ENCODE measurements at places on chromosomes 6 and 20.

DNA sequence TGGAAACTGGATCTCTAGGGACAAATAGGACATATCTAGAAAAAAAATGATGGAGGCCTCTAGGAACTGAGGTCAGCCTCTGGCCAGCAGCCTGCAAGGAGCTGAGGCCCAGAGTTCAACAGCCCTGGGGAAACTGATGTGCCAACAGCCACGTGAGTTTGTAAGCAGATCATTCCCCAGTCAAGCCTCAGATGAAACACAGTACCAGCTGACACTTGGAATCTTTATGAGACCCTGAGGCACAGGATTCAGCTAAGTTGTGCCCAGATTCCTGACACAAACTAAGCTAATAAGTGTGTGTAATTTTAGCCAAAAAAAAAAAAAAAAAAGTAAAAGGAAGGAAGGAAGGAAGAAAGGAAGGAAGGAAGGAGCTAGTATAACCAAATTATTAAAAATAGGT is 1059.8 kb upstream of the MAP3K7 start:
- DNase-seq, result no peak

DNA sequence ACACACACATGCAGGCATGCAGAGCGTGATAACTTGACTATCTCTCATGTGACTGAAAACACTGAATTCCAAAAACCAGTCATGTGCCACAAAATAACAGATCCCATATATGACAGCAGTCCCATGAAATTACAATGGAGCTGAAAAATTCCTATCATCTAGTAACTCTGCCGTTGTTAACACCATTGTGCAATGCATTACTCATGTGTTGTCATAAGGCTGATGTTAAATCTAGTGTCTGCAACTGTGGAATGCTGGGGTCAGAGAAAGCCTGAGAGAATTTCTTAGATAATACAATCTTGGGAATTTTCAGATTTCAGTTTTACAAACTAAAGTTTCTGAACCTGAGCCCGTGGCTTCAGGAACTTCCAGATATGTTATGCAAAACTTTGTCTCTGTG is 70.2 kb downstream of the LYRM4 start:
- no peak for DNase-seq

- DNase-seq, result no peak
Observed at GRCh38 chr20:44143936-44144335, 43.1 kb downstream of the JPH2 start.

GRCh38 chr20:32495949-32496348 is 89.2 kb downstream of the NOL4L start:
- DNase-seq, result no peak

DNA sequence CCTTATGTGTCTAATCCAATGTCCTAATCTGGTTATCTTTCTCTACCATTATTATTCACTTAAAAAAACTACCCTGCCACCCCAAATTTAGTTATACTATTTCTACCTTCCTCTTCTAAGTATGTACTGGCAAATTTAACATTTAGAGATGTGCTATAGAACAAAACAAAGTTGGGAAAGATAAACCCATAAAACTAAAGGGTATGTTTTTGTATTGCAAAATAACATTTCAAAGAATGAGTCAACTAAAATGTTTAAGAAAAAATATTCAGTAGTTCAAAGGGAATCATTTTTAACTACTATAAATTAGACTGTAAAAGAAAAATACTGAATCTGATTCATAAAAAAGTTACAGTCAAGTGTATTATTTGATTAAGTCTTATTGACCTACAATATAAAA is 103.0 kb downstream of the LMBRD1 start:
- DNase-seq, result no peak

- DNase-seq, result no peak
Observed at GRCh38 chr6:29200767-29201662, 30.3 kb downstream of the OR2J2 start.

DNA sequence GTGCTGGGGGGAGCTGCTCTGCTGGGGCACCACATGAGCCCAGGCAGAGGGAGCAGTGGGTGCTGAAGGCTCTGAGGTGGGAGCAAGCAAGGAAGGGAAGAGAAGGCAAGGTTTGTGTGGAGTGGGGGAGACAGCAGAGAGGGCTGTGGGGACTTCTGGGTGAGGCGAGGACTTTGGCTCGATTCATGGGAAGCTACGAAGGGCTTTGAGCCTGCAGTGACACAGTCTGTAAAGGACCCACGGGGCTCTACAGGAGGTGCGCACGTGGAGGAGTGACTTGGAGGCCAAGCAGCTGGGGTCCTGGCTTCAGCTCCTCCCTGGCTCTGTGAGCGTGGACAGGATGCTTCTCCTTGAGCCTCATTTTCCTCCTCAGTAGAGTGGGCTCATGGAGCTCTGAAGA is 29.1 kb upstream of the CSNK2A1 start:
- DNase-seq, result no peak

- DNase-seq, result no peak
Observed at GRCh38 chr20:33897313-33897912, 86.3 kb downstream of the CHMP4B start.

- DNase-seq, result no peak
Observed at GRCh38 chr6:3697609-3698008, 53.9 kb downstream of the PXDC1 start.

DNA sequence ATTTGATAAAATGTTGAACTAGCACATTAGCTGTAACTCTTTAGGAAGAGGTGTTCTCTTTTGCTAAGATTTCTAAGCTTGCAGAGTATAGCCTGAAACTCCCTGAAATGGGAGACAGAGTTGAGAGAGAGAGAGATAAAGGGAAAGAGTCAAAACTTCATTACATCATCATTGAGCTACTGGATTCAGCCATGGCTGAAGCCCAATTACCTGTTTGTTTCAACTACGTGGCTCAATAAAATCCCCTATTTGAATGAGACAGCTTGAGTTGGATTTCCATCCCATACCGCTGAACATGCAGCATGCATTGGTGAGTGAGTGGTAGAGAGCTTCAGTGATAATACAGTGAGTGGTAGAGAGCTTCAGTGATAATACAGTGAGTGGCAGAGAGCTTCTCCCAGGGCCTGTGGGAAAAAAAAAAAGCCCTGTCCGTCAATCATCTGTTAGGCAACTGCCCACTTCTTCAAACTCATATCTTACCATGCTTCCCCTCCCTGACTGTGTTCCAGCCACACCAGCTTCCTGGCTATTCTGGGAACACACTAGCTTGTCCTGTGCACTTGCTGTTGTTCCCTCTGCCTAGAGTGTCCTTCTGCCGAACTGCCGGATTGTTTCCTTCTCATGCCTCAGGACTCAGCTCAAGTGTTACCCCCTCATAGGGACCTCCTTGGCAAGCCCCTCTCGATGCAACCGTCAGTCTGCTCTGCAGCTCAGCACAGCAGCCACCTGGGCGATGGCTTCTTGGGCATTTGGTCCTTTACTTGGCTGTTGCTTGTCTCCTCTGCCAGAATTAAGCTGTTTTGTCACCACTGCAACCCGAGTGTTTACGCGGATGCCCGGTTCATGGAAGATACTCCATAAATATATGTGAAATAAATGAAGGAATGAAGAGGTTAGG is 91.3 kb upstream of the EYA2 start:
- DNase-seq, result no peak

- no peak for DNase-seq
Observed at GRCh38 chr6:78909391-78909790, 42.0 kb downstream of the IRAK1BP1 start.

DNA sequence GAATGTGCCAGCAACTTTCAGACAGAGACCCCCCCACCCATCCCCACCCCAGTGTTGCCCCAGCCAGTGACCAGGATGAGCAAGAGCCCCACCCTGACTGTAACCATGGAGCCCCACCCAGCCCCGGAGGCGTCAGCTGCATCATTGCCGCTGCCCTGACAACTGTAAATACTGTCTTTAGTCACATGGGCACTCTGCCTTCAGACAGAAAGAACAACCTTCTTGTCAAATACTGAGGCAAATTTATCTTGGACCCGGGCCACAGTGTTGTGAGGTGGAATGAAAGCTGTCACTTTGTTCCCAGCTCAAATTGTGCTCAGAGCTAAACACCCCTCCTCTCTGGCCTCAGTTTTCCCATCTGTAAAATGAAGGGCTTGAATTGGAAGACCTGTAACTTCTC is 23.7 kb downstream of the MOCS3 start:
- DNase-seq, result no peak
